ENCODE measurements at places on chromosomes 1 and 21. TPM values are rescaled to one million over a fixed set of nuclear protein-coding genes. Genes with fewer than 3 reads are reported as not detected.

DNA sequence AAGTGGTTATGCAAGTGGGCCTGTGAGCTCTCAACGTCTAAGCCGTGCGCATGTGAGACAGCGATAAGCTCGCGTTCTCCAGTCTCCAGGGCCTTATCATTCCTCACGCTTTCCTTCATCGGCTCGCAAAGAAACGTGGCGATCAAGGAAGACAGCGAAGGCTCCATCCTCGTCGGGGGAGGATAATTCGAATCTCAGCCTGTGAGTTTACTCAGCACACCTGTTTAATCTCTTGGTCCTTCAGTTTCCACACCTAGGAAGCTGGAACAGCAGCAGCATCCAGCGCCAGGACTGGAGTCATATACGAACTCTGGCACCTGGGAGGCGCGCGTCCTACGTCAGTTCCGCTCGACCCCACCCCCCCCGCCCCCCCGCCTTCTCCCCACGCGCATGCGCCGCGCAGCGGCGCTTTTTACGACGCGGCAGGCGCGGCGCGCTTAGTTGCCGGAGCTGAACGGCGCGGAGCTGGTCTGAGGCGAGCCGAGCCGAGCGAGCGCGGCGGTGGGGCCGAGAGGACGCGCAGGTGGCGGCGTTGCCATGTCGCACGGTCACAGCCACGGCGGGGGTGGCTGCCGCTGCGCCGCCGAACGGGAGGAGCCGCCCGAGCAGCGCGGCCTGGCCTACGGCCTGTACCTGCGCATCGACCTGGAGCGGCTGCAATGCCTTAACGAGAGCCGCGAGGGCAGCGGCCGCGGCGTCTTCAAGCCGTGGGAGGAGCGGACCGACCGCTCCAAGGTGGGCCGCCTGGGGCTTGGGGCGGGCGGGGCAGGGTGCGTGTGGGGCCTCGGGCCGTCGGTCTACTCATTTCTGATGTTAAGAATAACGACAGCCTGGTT lies at the start of gene PITHD1:
PITHD1 (plus strand) TSS at position 440 of the 836 bp plus-strand sequence; CDS start at position 538, 98 bp downstream.
- DNase-seq: peak; percentile 92

GRCh38 chr1:167708940-167709389 lies 12.8 kb upstream of the MPZL1 start:
- DNase-seq: no peak

- DNase-seq: no peak
Observed at GRCh38 chr1:54927472-54928240, 40.7 kb upstream of the DHCR24 start.

DNA sequence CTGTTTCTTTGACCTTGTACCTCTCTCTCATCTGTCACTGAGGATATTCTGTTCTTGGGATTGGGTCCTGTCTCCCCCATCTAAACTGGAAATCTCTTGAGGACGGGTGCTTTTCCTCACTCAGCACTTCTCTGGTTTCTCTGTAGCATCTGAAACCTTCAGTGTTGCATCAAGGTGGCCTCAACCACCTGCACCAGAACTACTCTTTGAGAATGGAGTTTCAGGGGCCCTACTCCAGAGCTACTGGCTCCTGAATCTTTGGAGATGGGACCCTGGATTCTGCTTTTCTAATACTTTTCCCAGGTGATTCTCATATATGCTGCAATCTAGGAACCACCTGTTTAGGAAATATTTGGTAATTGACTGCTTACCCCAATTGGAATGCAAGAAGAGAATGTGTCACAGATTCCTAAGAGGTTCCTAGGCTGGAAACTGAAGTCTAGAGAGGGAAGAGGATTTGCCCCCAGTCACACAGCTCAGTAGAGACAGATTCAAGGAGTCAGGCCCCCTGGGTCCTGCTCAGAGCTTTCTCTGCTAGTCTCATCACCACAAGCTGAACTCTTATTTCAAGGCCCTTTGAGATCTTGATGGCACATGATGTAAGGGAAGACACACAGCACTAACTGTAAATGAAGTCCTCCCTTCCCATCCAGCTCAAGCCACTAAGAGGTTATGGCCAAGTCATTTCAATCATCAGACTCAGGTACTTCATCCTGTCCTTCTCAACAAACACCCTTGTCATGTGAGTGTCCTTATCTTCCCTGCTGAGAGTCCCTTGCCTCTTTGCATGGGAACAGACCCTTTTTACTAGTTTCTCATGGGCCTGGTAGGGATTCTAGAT lies 48.7 kb downstream of the EIF2D start:
- no peak for DNase-seq

DNA sequence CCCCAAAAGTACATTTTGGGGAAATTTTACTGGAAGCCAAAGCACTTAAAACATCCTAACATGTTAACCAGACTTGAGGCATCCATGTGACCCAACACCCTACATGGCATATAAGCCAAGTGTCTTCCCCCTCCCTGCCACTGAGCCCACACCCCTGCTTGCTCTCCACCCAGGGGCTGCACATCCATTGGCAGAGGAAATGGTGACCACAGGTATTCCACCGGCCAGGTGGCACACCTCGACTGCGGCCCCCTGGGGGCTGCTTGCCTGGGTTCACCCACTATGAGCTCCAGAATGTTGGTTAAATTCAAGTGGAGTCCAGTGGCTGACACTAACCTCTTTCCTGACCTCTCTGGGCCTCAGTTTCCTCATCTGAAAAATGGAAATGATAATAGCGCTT lies 64.4 kb upstream of the FAM20B start:
- DNase-seq: no peak

DNA sequence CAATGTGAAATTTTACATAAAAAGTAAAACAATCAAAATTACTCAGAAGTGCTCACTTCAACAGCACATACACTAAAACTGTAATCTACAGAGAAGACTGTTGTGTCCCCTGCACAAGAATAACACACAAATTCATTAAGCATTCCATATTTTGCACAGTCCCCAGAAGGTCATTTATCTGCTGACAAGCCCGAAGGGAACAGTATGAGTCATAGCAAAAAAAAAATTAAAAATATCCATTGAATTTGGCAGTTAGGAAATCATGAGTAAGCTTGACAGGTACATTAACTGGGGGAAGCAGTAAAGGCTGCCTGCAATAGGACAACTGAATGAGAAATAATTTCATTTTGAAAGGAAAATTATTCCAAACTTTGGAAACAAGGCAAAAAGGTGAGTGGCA lies 3.3 kb upstream of the CACYBP start:
- DNase-seq: no peak

GRCh38 chr1:235168375-235168774 lies 7.3 kb upstream of the RBM34 start:
- no peak for DNase-seq

The DHX9 gene
- 208 TPM for total RNA-seq

The LCE1A gene
- not detected for total RNA-seq

The CFAP74 gene
- total RNA-seq: not detected

Measured in natural killer cell (primary cell).